ENCODE measurements at places on chromosomes 1 and 21. TPM values are rescaled to one million over a fixed set of nuclear protein-coding genes. Genes with fewer than 3 reads are reported as not detected.
A peak's percentile ranks its signal among the peaks of the same experiment; 100 is the strongest.

The EXTL2 gene
- 11.6 TPM for total RNA-seq

The MIA3 gene
- 69.1 TPM for total RNA-seq

The SH2D1B gene
- total RNA-seq: 1.9 TPM

The GJA9 gene
- not detected for total RNA-seq

The ORC1 gene
- total RNA-seq: 0.43 TPM

The TMEM200B gene
- 8.7 TPM for total RNA-seq

The C1orf74 gene
- 0.96 TPM for total RNA-seq

The TNFRSF25 gene
- total RNA-seq: 10.0 TPM

The MSTO1 gene
- 25.4 TPM for total RNA-seq

The JAM2 gene
- 38.6 TPM for total RNA-seq

The ETS2 gene
- 195 TPM for total RNA-seq

The C1orf210 gene
- 18.9 TPM for total RNA-seq

The NEGR1 gene
- total RNA-seq: 21.4 TPM

DNA sequence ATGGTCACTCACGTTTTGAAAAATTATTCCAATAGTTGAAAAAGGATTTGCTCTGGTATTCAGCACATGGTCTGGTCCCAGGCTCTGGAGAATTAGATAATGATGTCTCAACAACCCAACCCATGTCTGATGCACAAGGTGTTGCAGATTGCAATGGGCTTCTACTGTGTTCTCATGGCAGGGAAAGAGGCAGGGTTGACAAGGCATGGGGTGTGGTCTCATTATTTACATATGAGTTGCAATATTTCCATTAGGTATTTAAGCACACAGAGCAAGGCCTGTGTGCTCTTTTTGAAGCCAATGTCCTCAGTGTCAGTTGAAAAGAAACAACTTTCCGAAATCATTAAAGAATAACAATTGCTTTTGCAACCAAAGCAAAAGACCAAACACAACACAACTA is 381.9 kb upstream of the PBX1 start:
- no peak for DNase-seq

GRCh38 chr1:110007046-110007830 is 22.7 kb downstream of the AHCYL1 start:
- DNase-seq: no peak

DNA sequence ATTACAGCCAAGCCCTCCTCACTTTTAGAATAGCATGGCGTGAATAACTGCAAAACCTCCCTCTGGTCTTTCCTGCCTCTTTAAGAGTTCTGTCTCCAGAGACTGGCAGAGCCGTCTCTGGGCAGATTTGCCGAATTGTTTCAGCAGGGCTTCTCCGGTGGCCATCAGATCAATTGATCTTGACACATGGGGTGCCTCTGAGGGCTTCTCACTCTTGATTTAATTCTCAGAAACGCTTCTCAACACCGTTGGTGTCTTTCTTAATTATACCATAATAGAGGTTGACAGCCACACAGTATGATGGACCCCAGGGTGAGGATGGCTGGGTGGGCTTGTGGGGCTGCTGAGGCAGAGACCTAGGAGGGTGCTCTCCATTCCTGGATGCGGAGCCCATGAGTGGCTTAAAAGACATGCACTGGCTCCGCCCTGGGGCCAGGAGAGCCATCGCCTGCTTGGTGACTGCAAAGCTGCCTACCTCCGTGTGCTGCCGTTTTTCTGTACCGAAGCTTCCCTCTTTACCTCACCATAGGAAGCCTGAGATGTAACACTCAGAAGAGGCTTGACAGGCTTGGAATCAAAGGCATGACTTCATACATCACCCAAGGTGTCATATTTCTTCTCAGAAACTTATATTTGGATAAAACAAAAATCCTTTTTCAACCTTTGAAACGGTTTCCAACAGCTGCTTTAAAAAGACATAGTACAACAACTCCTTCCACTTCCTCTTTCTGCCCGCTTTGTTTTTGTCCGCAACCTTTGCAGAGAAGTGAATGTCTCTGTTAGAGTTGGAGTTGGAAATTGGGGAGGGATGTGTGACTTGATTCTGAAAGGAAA is 82.9 kb downstream of the GALNT2 start:
- no peak for DNase-seq

GRCh38 chr1:45543581-45544417 is 6.8 kb upstream of the AKR1A1 start:
- peak; percentile 78 for DNase-seq

- DNase-seq: no peak
Measured at GRCh38 chr1:174491606-174492005, 43.8 kb downstream of the GPR52 start.

DNA sequence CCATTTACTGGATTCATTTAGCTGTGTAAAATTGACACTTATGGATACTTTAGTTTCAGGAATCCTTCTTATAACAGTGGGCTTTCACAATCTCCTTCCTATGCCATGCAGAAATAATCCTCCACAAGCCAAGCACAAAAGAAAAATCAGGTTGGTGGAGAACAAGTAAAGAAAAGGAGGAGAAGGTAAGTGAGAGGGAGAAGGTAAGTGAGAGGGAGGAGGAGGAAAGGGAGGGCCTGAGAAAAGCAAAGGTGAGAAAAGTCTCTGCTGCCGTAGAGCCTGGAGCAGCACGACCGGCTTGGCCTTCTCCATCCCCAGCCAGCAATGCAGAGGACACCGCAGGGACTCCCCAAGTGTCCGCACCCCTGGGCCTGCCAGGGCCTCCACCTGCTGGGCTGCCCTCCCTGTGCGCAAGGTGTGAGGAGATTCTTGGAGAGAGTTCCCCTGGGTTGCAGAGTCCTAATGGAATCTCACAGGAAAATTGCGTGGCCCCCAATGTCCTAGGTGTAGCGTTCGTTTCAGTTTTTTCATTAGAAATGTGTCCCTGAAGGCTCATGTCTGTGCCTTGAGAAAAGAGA is 39.0 kb downstream of the PRMT2 start:
- no peak for DNase-seq

GRCh38 chr21:44087426-44088400 is 19.5 kb upstream of the PWP2 start:
- peak; percentile 66 for DNase-seq

DNA sequence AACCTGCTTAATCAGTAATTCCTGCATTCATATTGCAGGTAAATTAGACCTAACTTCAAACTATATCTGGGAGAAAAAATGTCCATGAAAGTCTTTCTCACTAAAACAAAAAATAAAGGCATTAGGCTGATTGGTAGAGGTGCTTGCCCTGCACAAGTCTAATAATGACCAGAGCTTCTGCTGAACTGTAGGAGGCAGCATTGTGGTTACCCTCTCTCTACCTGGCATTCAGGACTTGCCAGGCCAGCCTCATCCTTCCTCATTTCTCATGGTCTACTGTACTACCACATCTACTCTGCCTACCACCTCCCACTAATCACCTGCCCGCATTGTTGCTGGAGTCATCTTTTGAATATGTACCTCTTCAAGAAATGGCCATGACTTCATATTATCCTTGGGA is 60.8 kb upstream of the KRTAP11-1 start:
- no peak for DNase-seq

DNA sequence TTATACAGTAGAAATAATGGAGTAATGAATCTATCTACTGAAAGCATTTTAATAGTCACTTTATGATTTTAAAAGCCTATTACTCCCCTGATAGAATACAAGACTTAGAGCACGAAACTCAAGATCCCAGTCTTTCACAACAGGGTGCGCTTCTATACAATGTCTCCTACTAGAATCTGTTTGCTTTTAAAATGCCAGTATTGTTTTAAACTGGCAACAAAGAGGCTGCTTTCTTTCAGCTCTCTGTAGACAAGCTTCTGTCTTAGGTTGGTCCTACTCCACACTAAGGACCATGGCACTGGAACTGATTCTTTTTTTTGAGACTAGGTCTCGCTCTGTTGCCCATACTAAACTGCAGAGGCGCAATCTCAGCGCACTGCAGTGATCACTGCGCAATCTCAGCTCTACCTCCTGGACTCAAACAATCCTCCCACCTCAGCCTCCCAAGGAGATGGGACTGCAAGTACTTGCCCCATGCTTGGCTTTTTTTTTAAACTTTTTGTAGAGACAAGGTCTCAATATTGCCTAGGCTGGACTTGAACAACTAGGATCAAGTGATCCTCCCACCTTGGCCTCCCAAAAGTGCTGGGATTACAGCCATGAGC is 4.8 kb downstream of the DCAF8 start:
- no peak for DNase-seq

- DNase-seq: peak; percentile 77
Measured at GRCh38 chr1:161725908-161726472, 4.6 kb downstream of the FCRLB start.

DNA sequence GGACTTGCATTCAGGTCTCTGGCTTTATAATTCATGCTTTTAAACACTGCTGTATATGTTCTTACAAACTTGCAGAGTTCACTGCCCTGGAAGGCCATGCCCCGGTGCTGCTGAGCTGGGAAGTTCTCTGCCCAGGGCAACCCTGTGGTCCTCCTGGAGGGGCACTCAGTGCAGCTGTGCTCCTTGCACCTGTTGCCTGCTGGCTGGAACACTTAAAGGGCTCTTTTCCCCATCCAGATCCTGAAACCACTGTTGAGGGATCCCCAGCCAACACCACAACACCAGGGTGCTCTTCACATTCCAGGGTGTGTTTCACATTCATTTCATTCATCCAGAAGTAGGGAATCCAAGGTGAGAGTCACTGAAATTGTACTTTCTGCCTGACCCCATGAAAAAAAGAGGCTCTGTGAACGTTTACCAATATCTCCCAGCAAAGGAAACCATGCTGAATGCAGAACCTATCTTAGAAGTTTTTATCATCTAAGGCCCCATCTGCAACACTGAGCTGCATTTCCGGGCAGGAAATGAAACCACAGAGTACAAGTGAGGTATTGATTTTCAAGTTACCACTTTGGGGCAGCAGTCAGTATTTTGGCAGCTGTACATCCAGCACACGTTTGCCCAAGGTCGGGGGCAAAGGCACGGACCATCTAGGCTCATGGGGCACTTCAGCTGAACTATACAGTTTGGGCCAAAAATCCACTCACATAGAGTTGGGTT is 16.4 kb upstream of the KIAA0040 start:
- DNase-seq: no peak

DNA sequence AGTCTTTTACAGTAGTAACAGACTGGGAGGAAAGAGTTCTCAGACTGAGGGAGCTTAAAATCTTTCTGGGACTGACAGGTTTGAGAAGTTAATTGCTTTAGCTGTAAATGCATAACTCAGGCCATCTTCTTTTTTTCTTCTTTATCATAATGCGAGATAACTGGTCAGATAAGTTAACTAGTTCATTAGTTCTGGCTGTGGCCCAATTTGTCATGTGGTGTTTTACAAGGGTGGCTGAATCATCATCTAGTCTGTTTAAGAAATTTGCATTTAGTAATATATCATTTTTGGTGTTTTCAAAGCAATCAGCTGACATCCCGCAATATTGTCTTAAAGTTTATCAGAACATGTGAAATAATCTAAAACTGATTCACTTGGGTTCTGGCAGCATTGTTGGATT is 14.0 kb downstream of the HSD3B2 start:
- DNase-seq: no peak

GRCh38 chr1:150559656-150560010 is 10.4 kb downstream of the ADAMTSL4 start:
- no peak for DNase-seq

GRCh38 chr1:22376976-22377375 is 74.7 kb upstream of the ZBTB40 start:
- no peak for DNase-seq

DNA sequence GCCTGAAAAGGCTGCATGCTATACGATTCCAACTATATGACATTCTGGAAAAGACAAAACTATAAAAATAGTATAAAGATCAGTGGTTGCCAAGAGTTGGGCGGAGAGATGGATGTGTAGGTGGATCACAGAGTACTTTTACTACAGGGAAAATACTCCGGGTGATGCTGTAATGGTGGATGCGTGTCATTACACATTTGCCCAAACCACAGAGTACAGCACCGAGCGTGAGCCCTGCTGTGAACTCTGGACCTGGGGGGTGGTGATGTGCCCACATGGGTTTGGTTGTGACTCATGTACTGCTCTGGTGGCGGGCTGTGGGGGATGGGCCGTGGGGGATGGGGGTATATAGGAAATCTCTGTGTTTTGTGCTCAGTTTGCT is 162.7 kb upstream of the COL6A1 start:
- DNase-seq: no peak

GRCh38 chr1:211870156-211870555 is 39.6 kb upstream of the LPGAT1 start:
- no peak for DNase-seq

- peak; percentile 60 for DNase-seq
Measured at GRCh38 chr21:42411891-42412635, 8.4 kb downstream of the UBASH3A start.

DNA sequence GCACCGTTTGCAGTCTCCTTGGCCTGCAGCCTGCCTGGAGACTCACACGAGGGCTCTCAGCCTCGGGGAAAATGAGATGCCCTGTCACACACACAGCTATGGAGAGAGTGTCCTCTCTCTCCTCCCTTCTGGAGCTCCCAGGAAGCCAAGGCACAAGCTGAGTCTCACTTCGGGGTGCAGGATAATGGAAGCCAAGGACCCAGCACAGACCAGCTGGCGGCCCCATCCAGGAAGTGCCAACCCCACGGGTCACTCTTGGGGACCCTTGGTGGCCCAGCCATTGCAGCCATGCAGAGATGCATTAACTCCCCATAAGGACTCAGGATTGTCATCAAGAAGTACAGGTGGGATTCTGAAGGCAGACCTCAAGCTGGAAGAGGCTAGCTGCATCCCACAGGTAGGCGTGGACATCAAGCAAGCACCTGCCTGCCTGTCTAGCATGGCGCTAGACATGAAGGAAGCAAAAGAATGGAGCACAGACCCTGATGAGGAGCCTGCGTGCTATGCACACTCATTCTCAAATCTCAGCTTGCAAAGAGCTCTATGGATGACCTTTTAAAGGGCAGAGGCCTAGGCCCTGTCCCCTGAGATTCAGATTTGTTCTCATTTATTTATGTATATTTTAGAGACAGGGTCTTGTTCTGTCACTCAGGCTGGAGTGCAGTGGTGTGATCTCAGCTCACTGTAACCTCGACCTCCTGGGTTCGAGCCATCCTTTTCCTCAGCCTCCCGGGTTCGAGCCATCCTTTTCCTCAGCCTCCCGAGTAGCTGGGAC is 49.9 kb downstream of the IRF2BP2 start:
- DNase-seq: no peak

- DNase-seq: peak; percentile 73
Measured at GRCh38 chr21:32611471-32611997, 643 bp downstream of the CFAP298 start.
